Stimulated activated CD4-positive, alpha-beta T cell treated with anti-CD3 and anti-CD28 coated beads, Interleukin-12 subunit alpha, Interleukin-12 subunit beta, amount 100 ng/mL, for 24 hours (primary cell): ENCODE measurements at places on chromosomes 16 and 17.
A peak's percentile ranks its signal among the peaks of the same experiment; 100 is the strongest.

DNA sequence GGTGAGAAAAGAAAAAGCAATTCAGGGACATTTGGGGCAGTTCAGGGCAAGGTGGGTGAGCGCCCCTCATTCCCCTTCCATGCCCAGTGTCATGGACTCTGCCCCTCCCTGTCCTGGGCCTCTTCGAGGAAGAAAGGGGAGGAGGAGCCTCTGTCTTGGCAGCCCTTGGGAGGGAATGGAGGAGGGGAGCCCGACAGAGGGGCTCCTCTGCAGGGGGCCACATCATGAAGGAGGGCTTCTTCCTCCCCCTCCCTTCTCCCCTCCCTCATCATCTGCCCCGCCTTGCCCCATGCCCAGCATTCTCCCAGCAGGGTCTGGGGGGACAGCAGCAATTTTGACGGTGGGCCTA lies 33.2 kb upstream of the TAC4 start:
- no peak for DNase-seq

GRCh38 chr16:2912330-2913199 lies 834 bp downstream of the FLYWCH1 start:
- DNase-seq: peak; percentile 24

DNA sequence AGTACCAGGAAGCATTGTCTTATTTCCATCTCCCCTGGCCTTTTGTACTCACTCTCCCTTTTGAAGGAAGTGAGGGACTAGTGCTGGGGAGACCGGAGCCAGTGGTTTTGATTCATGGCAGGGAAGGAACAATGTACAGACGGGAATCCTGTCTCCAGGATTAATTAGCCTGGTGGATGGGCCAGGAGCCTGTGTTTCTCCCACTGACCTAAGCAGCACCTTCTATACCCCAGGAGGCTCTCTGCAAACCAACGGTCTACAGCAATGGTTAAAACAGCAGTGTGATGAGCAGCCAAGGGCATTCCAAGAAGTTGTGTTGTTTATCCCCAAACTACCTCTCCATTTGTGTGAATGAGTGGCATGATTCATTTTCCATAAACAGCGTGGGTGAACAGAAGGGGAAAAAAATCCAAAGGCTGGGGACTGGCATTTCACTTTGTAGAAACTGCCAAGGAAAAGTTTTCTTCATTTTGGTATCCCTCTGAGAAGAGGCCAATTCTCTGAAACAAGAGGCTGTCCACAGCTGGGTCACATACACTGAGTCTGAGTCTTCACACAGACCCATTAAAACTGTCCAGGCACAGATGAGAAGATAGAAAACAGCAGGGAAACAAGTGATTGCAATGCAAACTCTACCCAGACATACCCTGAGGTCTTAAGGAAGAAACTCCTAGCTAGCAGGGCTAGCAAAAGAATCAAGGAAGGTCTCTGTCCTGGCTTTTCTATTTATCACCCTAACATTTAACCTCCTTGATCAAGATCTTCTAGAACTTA lies 18.1 kb downstream of the ANKFN1 start:
- DNase-seq: no peak

- DNase-seq: no peak
Measured at GRCh38 chr17:8029121-8029520, 9.7 kb upstream of the ALOX15B start.

- peak; percentile 12 for DNase-seq
Measured at GRCh38 chr17:32266389-32267301, 1.0 kb downstream of the RHBDL3 start.

- no peak for DNase-seq
Measured at GRCh38 chr16:61050547-61050946, 985.7 kb downstream of the CDH8 start.

- no peak for DNase-seq
Measured at GRCh38 chr16:87041286-87041685, 275.9 kb downstream of the C16orf95 start.

- no peak for DNase-seq
Measured at GRCh38 chr16:3074860-3075522, 9.6 kb downstream of the IL32 start.

GRCh38 chr16:46700048-46700447 lies 10.6 kb downstream of the ORC6 start:
- no peak for DNase-seq

GRCh38 chr16:27405546-27406451 lies 3.8 kb downstream of the IL21R start:
- peak; percentile 75 for DNase-seq

GRCh38 chr16:1026057-1026783 lies 44.6 kb downstream of the SOX8 start:
- DNase-seq: no peak

- DNase-seq: no peak
Measured at GRCh38 chr16:56244612-56245011, 53.3 kb downstream of the GNAO1 start.

GRCh38 chr16:3861808-3862451 lies 18.6 kb downstream of the CREBBP start:
- no peak for DNase-seq

DNA sequence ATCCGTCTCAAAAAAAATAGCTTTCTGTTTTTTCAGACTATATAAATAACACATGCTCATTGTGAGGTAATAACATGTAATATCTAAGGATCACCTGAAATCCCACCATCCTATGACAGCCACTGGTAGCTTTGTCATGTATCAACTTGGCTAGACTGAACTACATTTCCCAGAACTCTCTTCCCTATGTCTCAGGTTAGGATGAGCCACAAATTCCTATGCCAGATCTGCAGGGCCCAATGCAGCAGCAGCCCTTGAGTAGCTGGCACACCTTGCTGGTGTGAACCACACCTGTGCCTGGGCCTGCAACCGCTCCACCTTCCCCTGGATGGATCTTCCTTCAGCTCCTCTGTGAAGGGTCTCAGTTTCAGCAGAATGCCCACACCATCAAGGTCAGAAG lies 28.1 kb downstream of the OGFOD1 start:
- DNase-seq: no peak

DNA sequence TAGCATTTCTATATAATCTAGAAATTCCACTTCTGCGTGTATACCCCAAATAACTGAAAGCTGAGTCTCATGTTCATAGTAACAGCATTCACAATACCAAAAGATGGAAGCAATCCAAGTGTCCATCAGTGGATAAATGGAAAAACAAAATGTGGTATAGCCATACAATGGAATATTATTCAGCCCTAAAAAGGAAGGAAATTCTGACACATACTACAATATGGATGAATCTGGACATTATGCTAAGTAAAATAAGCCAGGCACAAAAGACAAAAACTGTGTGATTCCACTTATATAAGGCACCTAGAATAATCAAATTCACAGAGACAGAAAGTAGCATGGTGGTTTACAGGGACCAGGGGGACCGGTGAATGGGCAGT lies 20.4 kb downstream of the HOXB1 start:
- DNase-seq: no peak

- no peak for DNase-seq
Measured at GRCh38 chr17:82924812-82925211, 85.0 kb upstream of the ZNF750 start.

- no peak for DNase-seq
Measured at GRCh38 chr16:10103700-10104099, 78.5 kb downstream of the GRIN2A start.

DNA sequence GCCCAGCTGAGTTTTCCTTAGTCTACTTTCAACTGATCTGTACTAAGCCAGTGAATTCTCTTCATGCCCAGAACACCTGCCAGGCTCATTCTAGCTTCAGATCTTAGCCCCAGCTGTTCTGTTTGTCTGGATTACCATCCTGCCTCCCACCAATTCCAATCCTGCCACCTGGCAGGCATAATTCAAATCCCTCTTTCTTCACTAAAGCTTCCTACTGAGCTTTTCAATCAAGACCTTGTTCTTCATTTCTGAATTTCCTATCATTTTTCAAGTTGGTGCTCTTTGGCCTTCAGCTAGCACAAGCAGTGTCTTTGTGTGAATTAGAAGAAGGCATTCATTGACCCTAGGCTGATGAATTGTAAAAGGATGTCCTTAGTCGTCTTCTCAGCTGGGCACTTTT lies 357.6 kb downstream of the UTP18 start:
- DNase-seq: no peak

GRCh38 chr17:48625495-48626244 lies 488 bp downstream of the HOXB9 start:
- no peak for DNase-seq

DNA sequence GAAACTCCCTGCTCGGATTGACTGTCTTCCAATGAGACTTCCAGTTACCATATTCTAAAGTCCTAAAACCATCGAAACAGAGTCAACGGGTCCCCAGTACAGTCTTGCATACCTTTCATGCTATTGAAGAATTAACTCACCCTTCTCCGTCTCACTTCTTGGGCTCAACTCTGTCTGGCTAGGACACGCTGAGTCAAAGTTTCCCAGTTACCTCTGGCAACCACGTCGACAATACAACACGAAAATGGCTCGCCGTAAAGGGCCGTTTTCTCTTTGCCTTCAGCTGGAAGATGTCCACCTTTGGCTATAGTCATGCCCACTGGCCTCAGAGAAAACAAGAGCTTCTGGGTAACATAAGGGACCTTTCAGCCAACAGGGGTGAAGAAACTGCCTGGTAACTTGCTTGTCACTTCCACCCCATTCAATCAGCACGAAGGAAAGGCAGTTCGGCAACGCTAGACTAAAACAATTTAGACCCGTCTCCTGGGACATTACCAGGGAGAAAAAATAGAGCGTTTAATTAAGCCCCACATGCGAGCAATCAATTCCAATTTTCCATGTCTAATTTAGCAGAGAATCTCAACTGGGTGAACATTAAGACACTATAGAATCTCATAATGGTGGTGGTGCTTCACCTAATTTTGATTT lies 21.5 kb downstream of the KCNG4 start:
- DNase-seq: no peak

- DNase-seq: no peak
Measured at GRCh38 chr16:48949636-48950035, 332.0 kb downstream of the CBLN1 start.

DNA sequence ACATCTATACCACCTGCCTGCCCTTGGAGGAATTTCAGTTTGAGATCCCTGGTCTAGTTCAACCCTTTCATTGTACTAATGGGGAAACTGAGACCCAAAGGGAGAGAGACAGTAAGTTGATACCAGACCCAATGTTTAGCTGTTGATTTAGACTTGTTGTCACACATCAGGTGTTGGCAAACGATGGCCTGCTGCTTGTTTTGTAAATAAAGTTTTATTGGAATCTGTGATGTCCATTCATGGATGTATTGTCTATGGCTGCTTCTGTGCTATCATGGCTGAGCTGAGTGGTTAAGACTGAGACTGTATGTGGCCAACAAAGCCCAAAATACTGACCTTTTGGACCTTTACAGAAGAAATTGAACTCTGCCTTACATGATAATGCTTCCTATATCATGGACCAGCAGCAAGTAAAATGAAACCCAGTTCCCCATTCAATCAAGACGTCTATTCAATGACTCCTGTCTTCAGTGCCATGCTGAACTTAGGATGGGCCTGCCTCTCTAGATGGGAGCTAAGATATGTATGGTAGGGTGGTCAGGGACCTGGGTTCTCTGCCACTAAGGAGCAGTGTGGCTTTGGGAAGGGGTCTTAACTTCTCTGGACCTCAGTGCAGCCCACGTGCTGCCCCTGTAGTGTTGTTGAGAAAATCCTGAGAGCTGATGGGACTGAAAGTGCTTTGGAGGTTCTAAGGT lies 111.0 kb downstream of the IRX5 start:
- no peak for DNase-seq

- no peak for DNase-seq
Measured at GRCh38 chr16:86903068-86903467, 324.7 kb downstream of the FOXL1 start.
